ENCODE measurements at places on chromosomes 2 and 18. TPM values are rescaled to one million over a fixed set of nuclear protein-coding genes. Genes with fewer than 3 reads are reported as not detected.

The RALBP1 gene
- 45.0 TPM for polyA plus RNA-seq

The ACTG2 gene
- 104 TPM for polyA plus RNA-seq

The FAM161A gene
- 0.46 TPM for polyA plus RNA-seq

The HPCAL1 gene
- polyA plus RNA-seq: 110 TPM

The GDF7 gene
- under 0.01 TPM for polyA plus RNA-seq

DNA sequence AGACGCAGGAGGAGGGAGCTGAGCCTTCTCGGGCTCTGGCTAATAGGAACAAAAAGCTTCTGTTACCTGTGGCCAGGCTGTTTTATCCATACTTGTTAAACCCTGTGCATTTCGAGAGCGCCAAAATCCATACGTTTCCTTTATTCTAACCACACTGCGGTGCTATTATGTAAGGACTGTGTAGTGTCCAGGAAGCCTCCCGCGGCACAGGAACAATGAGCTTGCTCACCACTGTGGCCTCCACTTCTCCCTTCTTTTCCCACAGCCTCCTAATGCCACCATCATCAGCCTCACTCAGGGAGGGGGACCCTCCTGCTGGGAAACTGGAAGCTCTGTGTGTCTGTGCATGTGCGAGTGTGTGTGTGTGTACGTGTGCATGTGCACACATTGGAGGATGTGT, 268.5 kb downstream of the HAUS1 start:
- no peak for DNase-seq

- peak; percentile 82 for DNase-seq
Measured at GRCh38 chr2:69464575-69464974, 27.3 kb upstream of the NFU1 start.

GRCh38 chr2:3108105-3108504, 269.5 kb downstream of the EIPR1 start:
- peak; percentile 43 for DNase-seq

DNA sequence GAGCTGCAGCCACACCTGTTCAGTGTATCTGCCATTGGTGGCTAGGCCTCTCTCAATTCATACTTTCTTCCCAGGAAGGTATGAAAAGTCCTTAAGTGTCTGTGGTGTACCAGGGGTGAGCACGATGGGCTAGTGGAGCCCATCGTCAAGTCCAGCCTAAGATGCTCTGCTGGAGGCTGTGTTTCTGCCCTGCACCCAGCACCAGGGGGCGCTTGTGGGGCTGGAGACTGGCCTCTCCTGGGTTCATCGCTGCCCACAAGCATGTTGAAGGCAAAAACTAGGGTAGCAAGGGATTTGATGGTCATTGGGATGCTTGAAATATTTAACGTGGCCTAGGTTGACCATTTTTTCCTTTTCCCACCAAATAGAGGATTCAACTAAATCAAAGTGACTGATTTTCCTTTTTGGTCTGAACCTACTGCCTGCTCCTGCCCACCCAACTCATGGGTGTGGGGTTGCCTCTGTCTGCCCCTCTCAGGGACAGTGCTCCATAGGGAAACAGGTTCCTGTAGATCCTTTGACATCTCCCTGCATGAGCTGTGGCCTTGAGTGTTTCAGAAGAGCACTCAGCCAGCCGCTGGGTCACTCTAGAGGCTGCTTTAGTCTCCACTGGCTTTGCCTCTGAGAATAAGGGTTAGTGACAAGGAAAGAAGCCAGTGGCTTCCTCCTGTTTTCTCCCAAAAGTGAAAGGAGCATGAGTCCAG, 59.0 kb downstream of the TPGS2 start:
- DNase-seq: no peak

DNA sequence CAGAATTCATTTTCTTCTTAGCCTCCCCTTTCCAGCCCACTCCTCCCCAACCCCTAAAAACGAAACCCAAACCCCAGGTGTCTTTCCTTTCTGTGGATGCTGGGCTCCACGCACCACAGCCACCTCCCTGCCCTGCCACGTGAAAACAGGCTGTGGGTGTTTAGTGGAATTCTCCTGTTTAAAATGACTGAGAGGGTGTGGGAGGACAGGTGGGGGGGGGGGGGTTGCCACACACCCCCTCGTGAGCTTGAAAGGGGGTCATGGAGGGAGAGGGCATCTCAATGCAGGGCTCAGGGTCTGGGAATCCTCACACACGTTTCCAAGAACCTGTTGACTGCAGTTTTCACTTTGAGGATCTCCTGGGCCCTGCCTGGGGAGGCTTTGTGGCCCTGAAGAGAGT, 110.3 kb downstream of the FAM210A start:
- no peak for DNase-seq

GRCh38 chr2:135667045-135667444, 74.6 kb upstream of the UBXN4 start:
- DNase-seq: no peak

GRCh38 chr2:86700690-86701089, 19.4 kb upstream of the RMND5A start:
- DNase-seq: no peak

GRCh38 chr2:76749858-76750257, 772.3 kb downstream of the LRRTM4 start:
- DNase-seq: no peak

DNA sequence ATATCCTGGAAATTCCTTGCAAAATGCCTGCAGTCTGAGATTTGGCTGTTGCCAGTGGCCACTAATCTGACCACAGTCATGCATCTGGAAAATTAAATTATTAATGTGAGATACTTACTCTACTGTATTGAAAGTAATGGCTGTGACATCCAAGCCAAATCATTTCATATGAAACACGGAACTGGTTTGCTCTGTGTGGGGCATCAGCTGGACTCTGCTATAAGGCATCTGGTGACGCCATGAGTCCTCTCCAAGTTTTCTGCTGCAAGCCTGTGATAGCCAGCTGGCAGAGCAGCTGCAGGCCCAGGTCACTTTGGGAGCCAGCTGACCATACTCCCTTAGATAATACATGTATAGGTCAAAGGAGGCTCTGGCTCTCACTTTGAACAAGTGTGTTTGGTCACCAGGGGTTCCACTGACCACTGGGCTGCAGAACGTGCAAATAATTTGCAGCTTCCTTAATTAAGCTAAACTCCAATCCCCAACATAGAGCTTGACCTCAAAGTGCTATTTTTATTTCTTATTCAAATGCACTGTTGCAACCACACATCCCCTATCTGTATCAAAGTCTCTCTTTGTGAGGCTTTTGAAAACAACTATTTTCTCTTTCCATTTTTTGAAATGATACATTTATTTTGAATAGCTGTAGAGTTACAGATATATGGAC, 152.9 kb downstream of the NCKAP5 start:
- no peak for DNase-seq

- DNase-seq: peak; percentile 40
Measured at GRCh38 chr2:27058210-27058609, 6.7 kb downstream of the AGBL5 start.

- DNase-seq: no peak
Measured at GRCh38 chr2:220628252-220628651, 943.9 kb downstream of the EPHA4 start.
